Esophagus squamous epithelium (tissue), 5 donors: ENCODE measurements at places on chromosomes 16 and 17. TPM values are rescaled to one million over a fixed set of nuclear protein-coding genes. Genes with fewer than 3 reads are reported as not detected.
A peak's percentile ranks its signal among the peaks of the same experiment; 100 is the strongest.

GRCh38 chr17:17391668-17392370 lies 85.0 kb upstream of the MED9 start:
- no peaks in the 10 kb centered on the region for H3K36me3 ChIP-seq
- no peak overlapping the region for H3K27ac ChIP-seq
- no peak for DNase-seq

DNA sequence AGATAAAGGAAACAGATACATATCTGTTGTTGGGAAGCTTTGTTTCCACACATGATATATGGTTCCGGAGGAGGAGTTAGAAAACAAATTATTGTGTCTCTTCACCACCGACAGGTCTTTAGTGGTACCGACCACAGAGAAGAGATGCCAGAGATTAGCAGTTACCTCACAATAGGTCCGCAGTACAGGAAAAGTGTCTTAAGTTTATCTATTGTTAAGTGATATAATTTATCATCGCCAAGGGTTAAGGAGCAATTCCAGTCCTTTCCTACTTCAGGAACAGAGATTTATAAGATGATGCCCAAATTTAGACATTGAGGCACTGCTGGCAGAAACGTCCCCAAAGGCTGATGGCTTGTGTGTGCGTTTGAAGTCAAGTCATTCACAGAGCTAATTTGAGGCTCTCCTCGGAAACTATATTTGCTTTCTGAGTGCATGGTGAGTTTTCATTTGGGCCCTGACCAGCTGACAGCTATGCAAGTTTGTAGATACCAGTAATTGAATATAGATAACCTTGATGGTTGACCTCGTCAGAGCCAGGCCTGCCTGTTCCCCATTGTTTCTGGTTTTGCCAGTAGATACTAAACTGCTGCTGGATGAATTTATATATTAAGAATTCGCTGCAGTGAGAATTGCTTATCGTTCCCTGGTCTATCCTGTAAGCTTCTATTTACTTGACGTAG lies 196.4 kb upstream of the IRX3 start:
- no peaks in the 10 kb centered on the region for H3K27me3 ChIP-seq
- no peak overlapping the region for H3K27ac ChIP-seq
- no peak for DNase-seq
- no peaks in the 10 kb centered on the region for H3K4me1 ChIP-seq
- H3K36me3 ChIP-seq: no peaks in the 10 kb centered on the region
- H3K4me3 ChIP-seq: no peak overlapping the region

DNA sequence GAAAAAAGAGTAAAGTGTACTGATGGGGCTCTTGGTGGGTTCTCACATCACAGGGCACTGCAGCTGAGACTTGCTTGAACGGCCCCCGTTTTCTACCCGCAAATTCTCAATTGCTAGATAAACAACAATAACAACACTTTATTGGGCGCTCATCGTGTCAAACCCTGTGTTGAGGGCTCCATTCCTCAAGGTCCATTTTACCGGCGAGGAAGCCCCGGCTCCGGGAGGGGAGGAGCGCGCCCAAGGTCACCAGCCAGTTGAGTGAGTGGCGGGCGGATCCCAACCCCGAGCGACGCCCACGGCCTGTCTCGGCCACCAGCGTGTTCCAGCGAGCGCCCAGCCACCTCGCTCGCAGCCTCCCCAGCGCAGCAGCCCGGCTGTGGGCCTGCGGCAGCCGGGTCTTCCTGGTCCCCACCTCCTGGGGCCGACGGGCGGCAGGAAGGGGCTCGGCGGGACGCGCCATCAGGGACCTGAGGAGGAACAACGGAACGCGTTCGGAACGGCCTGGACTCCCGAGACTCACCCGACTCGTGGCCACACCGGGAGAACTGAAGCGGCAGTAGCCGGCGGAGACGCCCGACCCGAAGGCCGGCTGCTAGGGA lies 373 bp downstream of the CMC2 start:
- peak overlapping the region; percentile 100 for H3K27ac ChIP-seq
- H3K36me3 ChIP-seq: no peaks in the 10 kb centered on the region
- H3K27me3 ChIP-seq: no peaks in the 10 kb centered on the region
- DNase-seq: peak; percentile 27
- no peaks in the 10 kb centered on the region for H3K4me1 ChIP-seq

GRCh38 chr17:45123930-45124796 lies 8.2 kb downstream of the PLCD3 start:
- no peak for DNase-seq
- H3K36me3 ChIP-seq: no peaks in the 10 kb centered on the region
- no peaks in the 10 kb centered on the region for H3K27me3 ChIP-seq
- peaks cover 42% of the 10 kb centered on the region for H3K4me1 ChIP-seq
- H3K4me3 ChIP-seq: no peak overlapping the region

GRCh38 chr16:70695331-70696070 lies 9.6 kb upstream of the MTSS2 start:
- peak overlapping the region; percentile 85 for H3K27ac ChIP-seq
- DNase-seq: no peak
- no peak overlapping the region for H3K4me3 ChIP-seq
- no peaks in the 10 kb centered on the region for H3K36me3 ChIP-seq
- peaks cover 100% of the 10 kb centered on the region for H3K4me1 ChIP-seq

GRCh38 chr16:56462064-56462796 lies 10.9 kb downstream of the OGFOD1 start:
- H3K4me3 ChIP-seq: no peak overlapping the region
- H3K36me3 ChIP-seq: peaks cover 99% of the 10 kb centered on the region
- no peaks in the 10 kb centered on the region for H3K4me1 ChIP-seq
- no peak overlapping the region for H3K27ac ChIP-seq

DNA sequence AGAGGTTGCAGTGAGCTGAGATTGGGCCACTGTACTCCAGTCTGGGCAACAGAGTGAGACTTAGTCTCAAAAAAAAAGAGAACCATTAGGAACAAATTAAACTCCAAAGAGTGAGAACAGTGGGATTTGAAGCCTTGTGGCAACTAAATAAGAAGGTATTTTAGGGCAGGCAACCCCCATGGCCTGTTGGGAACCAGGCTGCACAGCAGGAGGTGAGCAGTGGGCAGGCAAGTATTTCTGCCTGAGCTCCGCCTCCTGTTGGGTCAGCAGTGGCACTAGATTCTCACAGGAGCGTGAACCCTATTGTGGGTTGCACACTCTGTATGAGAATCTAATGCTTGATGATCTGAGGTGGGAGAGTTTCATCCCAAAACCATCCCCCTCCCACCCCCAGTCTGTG lies 57.6 kb upstream of the MED9 start:
- H3K27ac ChIP-seq: no peak overlapping the region
- H3K27me3 ChIP-seq: peaks cover 3% of the 10 kb centered on the region
- peaks cover 17% of the 10 kb centered on the region for H3K4me1 ChIP-seq
- DNase-seq: no peak
- H3K36me3 ChIP-seq: no peaks in the 10 kb centered on the region

DNA sequence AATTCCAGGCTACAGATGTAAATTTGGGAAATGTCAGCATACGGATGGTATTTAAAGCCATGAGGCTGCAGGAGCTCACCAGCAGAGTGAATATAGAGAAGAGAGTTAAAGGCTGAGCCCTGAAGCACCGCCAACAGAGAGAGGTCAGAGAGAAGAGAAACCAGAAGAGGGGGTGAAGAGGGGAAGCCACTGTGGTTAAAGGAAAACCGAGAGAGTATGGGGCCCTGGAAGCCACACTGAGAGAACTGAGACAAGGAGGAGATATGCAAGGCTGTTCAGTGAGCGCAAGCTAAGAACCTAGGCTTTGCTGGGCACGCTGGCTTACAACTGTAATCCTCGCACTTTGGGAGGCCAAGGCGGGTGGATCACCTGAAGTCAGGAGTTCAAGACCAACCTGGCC lies 24.6 kb downstream of the COPRS start:
- no peaks in the 10 kb centered on the region for H3K36me3 ChIP-seq
- no peaks in the 10 kb centered on the region for H3K27me3 ChIP-seq
- no peaks in the 10 kb centered on the region for H3K4me1 ChIP-seq
- DNase-seq: no peak

DNA sequence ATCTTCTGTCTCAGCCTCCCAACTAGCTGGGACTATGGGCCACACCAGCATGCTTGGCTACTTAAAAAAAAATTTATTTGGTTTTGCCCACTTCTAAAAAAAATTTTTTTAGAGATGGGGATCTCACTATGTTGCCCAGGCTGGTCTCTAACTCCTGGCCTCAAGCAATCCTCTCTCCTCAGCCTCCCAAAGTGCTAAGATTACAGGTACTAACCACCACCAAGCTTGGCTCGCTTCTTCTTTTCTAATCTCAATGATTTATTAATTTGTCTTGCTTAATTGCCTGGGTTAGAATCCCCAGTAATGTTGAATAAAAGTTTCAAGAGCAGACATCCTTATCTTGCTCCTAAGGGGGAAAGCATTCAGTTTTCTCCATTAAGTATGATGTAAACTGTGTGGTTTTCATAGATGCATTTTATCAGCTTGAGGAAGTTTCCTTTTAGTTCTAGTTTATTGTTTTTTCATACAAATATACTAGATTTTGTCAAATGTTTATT lies 65.8 kb upstream of the NACA2 start:
- no peak overlapping the region for H3K27ac ChIP-seq
- no peaks in the 10 kb centered on the region for H3K4me1 ChIP-seq
- no peaks in the 10 kb centered on the region for H3K36me3 ChIP-seq
- H3K27me3 ChIP-seq: no peaks in the 10 kb centered on the region
- no peak overlapping the region for H3K4me3 ChIP-seq

GRCh38 chr17:3788200-3788599 lies 12.8 kb downstream of the ITGAE start:
- H3K4me3 ChIP-seq: no peak overlapping the region
- H3K36me3 ChIP-seq: no peaks in the 10 kb centered on the region
- no peak for DNase-seq
- no peaks in the 10 kb centered on the region for H3K4me1 ChIP-seq
- H3K27ac ChIP-seq: no peak overlapping the region
- H3K27me3 ChIP-seq: no peaks in the 10 kb centered on the region

GRCh38 chr17:56970974-56971373 lies 7.0 kb upstream of the SCPEP1 start:
- no peak for DNase-seq
- H3K4me3 ChIP-seq: no peak overlapping the region
- no peaks in the 10 kb centered on the region for H3K36me3 ChIP-seq
- no peaks in the 10 kb centered on the region for H3K27me3 ChIP-seq

DNA sequence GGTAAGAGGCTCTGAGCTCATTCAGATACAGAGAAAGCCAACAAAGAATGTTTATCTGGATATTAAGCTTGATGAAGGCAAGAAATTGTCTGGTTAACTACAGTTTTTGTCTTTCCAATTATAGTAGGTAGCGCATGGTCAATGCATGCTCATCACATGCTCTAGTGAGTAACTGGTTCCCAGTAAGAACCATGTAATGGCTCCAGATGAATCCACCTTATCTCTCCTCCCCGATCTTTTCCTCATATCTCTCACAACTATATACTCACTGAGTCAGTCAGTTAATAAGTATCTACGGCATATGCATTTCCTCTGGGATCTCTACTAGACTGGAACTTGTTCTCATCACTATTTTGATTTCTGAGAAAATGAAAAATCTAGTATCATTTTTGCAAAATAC lies 340.7 kb upstream of the DYNLRB2 start:
- no peaks in the 10 kb centered on the region for H3K4me1 ChIP-seq
- H3K36me3 ChIP-seq: no peaks in the 10 kb centered on the region
- H3K27me3 ChIP-seq: no peaks in the 10 kb centered on the region
- no peak for DNase-seq
- H3K27ac ChIP-seq: no peak overlapping the region

DNA sequence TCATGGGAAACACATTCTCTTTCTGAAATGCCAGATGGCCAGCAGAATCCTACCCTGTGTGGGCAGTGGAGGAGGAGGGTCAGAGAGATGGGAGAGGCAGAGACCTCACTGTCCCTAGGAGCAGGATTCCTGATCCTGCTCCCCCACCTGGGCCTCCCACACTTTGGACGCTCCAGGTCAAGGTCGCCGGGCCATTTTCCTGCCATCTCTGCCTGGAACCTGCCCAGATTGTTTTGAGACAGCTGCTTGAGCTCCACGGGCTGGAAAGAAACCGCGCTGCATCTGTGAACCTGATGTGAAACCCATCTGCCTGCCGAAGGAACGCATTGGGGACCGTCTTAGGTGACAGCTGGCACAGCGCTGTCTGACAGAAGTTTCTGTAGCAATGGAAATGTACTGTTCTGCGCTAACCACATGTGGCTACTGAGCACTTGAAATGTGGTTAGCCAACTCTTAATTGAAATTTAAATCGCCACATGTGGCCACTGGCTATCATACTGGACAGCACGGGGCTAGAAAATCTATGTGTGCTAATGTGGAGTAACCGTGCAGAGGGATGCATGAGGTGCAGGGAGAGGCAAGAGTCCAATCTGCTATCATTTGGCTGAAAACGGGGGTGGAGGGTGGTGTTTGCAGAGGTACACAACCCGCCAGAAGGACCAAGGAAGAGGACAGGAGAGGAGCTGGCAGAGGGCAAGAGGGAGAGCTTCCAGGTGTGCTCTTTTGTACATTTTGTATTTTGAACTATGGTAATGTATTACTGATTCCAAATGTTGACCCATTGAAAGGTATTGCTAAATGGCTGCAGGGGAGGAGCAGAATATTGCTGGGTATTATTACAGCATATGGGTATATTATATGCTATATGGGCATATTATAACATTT lies 15.4 kb upstream of the NUBP1 start:
- no peaks in the 10 kb centered on the region for H3K4me1 ChIP-seq
- no peak for DNase-seq
- H3K4me3 ChIP-seq: no peak overlapping the region
- no peaks in the 10 kb centered on the region for H3K36me3 ChIP-seq
- no peaks in the 10 kb centered on the region for H3K27me3 ChIP-seq

DNA sequence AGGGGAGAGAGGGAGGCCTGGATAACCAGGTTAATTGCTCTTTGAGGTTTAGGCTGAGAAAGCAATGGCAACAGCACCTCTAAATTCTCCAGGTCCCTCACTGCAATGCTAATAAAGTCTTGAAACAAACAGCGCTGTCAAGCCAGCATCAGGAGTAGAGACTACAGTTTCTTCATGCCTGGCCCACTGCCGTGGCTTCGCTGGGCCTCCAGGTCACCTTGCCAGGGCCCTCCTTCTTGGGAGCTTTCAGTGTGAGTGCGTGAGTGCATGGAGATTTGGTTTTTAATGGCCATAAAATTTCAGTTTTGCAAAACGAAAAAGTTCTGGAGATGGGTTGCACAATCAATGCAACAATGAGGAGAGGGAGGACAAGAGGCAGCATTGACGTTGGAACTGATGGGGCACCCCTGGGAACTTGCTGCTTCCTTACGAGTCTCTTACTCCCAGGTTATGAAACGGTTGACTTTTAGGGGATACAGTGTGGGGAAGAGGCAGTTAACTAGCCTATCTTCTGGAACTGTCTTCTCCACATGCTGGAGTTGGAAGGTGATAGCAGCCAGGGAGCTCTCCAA lies 229.4 kb downstream of the XYLT1 start:
- H3K27ac ChIP-seq: no peak overlapping the region
- H3K36me3 ChIP-seq: no peaks in the 10 kb centered on the region
- no peaks in the 10 kb centered on the region for H3K27me3 ChIP-seq

SLC35G6 gene
- not detected for total RNA-seq

DOC2B gene
- 36.5 TPM for total RNA-seq

ZG16B gene
- total RNA-seq: not detected

NPIPB13 gene
- 4.2 TPM for total RNA-seq

MLKL gene
- 12.4 TPM for total RNA-seq
